ENCODE measurements at places on chromosomes 7 and 10.

GRCh38 chr7:28166982-28167715 lies 13.4 kb downstream of the JAZF1 start:
- no peak for DNase-seq

- DNase-seq: no peak
Measured at GRCh38 chr7:27098578-27099451, 3.0 kb upstream of the HOXA1 start.

GRCh38 chr7:106309362-106309761 lies 24.6 kb upstream of the NAMPT start:
- no peak for DNase-seq

GRCh38 chr10:133241501-133242205 lies 4.0 kb downstream of the VENTX start:
- DNase-seq: peak; percentile 60

GRCh38 chr7:30755384-30756154 lies 3.6 kb downstream of the INMT start:
- DNase-seq: no peak

GRCh38 chr10:63441404-63441803 lies 24.4 kb downstream of the JMJD1C start:
- no peak for DNase-seq

- no peak for DNase-seq
Measured at GRCh38 chr7:24197852-24198251, 86.1 kb upstream of the NPY start.

- no peak for DNase-seq
Measured at GRCh38 chr10:49161411-49161997, 26.7 kb downstream of the TMEM273 start.

GRCh38 chr10:118041316-118041715 lies 5.4 kb downstream of the RAB11FIP2 start:
- no peak for DNase-seq

DNA sequence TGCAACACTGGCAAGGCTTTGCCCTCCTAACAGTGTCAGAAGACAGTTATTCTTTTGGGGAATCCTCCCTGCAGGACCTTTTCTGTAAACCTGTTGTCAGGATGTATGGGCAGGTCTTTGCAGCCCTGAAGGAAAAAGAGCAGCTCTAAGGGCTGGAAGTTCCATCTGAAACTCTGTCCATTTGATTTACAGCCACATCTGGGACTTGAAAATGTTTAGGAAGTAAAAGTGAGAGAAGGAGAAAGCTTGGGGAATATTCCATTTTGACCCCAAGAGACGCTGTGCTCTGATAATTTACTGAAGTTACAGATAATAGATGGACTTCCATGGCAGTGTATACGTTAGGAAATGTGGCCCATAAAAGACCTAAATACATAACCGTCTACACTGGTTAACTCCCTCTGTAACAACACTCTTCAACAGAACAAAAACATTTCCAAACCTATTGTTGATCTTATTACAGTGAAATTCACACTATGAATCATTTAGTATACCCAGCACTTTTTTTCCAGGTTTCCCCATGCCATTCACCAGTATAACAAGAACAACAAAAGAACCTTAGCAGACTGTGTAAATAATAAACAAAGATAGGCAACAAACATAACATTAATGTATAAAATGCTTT lies 89.1 kb downstream of the KIAA1549 start:
- DNase-seq: no peak

GRCh38 chr10:110567201-110568054 lies at the start of gene SMC3:
TSS of gene SMC3 (plus strand) at chr10:110567695. CDS start at chr10:110567817, 122 bp downstream.
- peak; percentile 94 for DNase-seq

- no peak for DNase-seq
Measured at GRCh38 chr10:5666841-5667630, 641 bp upstream of the ASB13 start.

- no peak for DNase-seq
Measured at GRCh38 chr7:2260820-2261219, 18.8 kb downstream of the NUDT1 start.

DNA sequence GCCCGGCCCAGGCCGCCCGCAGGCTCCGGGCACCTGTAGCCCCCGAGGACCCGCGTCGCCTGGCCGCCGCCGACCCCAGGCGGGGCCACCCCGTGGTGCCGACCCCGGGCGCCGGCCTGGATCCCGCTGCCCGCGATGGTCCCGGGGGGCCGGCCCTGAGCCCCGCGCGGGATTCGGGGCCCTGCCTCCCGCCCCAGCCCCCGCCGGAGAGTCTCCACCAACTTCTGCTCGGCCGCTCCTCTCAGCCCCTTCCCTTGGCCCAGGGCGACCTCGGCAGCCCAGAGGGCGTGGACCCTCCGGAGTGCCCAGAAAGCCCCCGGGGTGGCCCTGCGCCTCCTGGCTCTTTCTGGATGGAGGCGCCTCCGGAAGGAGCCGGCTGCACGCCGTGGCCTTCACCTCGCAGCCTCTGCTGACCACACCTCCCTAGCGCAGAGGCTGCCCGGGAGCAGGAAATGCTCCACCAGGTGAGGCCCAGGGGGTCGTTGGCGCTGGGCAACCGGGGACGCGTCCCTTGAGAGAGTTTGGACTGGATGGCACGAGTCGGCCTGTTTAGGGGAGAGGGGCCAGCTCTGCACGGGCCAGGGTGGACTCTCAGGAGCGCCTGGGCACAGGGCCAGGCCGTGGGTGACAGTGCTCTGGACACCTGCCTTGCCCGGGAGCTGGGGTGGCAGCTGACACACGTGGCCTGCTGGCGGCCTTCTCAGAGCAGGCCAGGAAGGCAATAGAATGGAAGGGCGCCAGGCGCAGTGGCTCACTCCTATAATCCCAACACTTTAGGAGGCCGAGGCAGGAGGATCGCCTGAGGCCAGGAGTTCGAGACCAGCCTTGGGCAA lies 529 bp downstream of the ZNF853 start:
- DNase-seq: no peak

- peak; percentile 49 for DNase-seq
Measured at GRCh38 chr7:39741942-39742623, 118.7 kb downstream of the RALA start.

DNA sequence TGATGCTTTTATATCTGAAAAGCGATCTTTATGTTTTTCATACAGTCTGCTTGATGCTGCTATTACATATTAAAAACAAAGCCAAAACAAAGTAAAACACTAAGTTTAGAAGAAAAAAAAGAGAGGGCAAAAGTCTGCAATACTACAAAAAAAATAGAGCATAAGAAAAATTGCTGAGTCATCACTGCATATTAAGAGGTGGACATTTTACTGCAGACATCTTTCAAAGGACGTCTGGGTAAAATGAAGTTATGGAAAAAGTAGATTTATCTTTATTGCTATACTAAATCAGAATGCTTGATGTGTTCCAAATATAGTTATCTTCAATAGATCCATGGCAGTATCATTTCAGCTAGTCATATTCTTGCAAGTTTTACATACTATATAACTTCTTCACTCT lies 172.0 kb downstream of the MAGI2 start:
- DNase-seq: no peak

GRCh38 chr10:27531336-27531847 lies 27.3 kb downstream of the RAB18 start:
- no peak for DNase-seq

DNA sequence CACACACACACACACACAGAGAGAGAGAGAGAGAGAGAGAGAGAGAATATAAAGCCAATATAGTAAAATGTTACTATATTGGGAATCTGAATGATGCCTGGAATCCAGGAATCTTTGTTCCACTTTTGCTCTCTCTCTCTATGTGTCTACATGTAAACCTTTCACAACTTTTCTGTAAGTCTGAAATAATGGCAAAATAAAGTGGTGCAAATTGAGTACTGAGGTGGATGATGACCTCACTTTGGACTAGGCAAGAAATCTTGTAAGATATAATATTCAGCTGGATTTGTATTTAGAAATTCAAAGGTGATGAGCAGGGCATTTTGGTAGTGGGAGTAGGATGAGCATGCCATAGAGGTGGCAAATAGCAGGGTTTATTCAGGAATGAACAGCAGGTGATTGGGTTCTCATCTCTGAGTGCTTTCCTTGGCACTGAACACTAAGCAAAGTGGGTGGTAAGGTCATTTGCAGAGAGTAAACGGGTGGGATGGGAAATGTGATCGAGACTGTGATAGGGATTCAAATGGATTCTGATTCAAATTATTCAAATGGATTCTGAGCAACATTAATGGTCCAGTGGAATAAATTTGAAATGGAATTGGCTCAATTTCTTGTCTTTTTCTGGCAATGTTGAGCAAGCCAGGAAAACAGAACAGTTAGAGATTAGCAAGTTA lies 9.7 kb upstream of the ANLN start:
- DNase-seq: no peak

DNA sequence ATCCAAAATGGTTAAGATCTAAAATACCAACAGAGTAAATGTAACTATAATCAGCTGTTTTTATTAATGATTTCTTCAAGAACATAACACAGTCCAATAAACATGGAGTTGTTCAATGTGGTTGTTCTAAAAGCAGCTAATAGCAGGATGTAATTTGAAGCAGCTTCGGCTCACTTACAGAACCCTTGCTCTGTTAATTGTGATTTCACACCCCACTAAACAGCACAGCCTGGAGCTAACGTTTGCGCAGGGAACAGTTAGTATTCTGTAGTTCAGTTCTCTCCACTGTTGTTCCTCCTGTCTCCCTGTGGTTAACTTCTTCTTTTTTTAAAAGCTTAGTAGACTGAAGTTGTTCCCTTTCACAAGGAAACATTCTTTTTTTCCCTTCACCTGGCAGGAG lies 104.0 kb downstream of the GRM3 start:
- no peak for DNase-seq

DNA sequence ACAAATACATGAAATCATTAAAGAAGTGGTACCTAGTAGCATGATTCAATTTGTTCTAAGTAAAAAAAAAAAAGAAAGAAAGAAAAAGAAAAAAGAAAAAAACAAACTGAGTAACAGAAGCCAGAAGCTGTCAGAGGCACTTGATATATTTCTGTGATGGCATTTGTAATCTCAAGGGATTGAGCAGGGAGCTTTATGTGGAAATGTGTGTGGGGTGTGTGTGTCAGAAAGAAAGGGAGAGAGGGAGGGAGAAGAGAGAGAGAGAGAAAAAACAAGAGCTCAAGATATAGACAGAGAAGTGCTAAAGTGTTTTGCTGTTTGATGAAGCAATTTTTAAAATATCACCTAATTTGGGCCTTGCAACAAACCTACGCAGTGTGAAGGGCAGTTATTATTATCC lies 357.6 kb upstream of the PCDH15 start:
- no peak for DNase-seq

GRCh38 chr7:132416395-132416794 lies 159.9 kb downstream of the PLXNA4 start:
- no peak for DNase-seq

- DNase-seq: no peak
Measured at GRCh38 chr7:30224511-30225062, 59.8 kb upstream of the ZNRF2 start.

- DNase-seq: no peak
Measured at GRCh38 chr7:69540287-69540686, 58.0 kb upstream of the AUTS2 start.

DNA sequence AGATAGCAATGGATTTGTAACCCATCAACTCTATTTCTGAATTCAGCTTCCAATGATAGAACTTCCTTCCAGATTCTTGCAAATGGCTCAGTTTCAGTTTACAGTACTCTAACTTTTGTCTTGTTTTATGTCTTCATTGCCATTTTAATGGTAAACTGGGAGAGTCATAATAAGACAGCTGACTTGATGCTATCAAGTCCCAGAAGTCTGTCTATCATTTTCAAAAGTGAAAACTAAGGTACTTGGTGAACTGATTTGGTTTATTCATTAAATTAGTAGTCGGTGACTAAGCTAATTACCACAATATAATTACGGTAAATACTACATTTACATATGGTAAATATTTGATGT lies 25.0 kb downstream of the RTKN2 start:
- DNase-seq: no peak

- DNase-seq: no peak
Measured at GRCh38 chr10:7606951-7607404, 59.8 kb downstream of the ITIH5 start.

- DNase-seq: no peak
Measured at GRCh38 chr7:22295402-22296264, 61.3 kb downstream of the RAPGEF5 start.

DNA sequence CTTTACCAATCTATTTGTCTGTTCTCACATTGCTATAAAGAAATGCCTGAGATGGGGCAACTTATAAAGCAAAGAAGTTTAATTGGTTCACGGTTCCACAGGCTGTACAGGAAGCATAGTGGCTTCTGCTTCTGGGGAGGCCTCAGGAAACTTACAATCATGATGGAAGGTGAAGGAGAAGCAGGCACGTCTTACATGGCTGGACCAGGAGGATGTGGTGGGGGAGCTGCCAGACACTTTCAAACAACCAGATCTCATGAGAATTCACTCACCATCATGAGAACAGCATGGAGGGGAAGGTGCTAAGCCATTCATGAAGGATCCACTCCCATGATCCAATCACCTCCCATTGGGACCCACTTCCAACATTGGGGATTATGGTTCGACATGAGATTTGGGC lies 64.8 kb upstream of the SEPHS1 start:
- DNase-seq: no peak

GRCh38 chr7:593324-594115 lies 73.9 kb upstream of the PDGFA start:
- no peak for DNase-seq

Measured in activated CD8-positive, alpha-beta memory T cell treated with anti-CD3 and anti-CD28 coated beads, Interleukin-2, amount 10 ng/mL, durations not matched to agents 7 days and 5 days (primary cell).